Right lobe of liver (tissue), 6 donors: ENCODE measurements at places on chromosomes 4 and X. TPM values are rescaled to one million over a fixed set of nuclear protein-coding genes. Genes with fewer than 3 reads are reported as not detected.

PLP1 gene
- total RNA-seq, result 0.61 TPM

UGT2B7 gene
- 90.3 TPM for total RNA-seq

DNA sequence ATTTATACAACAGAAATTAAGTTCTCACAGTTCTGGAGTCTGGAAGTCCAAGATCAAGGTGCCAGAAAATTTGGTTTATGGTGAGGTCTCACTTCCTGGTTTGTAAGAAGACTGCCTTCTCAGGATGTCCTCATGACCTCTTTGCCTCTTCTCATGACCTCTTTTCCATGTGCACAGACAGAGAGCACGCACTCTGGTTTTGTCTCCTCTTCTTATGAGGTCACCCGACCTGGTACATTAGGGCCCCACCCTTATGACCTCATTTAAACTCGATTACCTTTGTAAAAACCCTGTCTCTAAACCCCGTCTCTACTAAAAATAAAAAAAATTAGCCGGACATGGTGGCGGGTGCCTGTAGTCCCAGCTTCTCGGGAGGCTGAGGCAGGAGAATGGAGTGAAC, 155.9 kb downstream of the KIT start:
- no peak overlapping the region for H3K4me3 ChIP-seq
- no peaks in the 10 kb centered on the region for H3K4me1 ChIP-seq
- DNase-seq, result no peak

DNA sequence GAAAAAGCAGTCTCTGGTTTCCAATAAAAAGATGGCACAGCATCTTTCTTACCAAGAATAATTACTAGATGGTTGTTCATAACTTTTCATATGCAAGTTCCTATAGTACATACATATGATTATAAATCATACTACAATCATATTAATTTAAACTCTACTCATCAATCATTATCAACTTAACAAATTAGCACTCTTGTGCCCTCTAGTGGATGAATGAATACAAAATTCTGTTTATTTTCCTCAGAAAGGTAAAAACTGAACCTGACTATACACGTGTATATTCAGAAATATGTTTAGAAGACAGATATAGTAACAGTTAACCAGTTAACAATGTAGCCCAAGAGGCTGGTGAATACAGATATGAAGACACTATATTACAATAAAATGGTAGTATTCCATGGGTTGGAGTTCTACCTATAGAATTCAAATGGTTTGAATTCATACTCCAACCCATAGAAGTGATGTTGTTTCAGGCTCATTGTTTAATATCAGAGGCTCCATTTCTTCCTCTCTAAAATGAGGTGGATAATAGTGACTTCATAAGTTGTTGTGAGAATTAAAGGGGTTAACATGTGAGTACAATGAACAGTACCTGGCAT, 100.0 kb downstream of the ADAMTS3 start:
- H3K4me1 ChIP-seq, result no peaks in the 10 kb centered on the region
- no peaks in the 10 kb centered on the region for H3K27me3 ChIP-seq
- DNase-seq, result no peak
- no peaks in the 10 kb centered on the region for H3K36me3 ChIP-seq
- no peak overlapping the region for H3K4me3 ChIP-seq

DNA sequence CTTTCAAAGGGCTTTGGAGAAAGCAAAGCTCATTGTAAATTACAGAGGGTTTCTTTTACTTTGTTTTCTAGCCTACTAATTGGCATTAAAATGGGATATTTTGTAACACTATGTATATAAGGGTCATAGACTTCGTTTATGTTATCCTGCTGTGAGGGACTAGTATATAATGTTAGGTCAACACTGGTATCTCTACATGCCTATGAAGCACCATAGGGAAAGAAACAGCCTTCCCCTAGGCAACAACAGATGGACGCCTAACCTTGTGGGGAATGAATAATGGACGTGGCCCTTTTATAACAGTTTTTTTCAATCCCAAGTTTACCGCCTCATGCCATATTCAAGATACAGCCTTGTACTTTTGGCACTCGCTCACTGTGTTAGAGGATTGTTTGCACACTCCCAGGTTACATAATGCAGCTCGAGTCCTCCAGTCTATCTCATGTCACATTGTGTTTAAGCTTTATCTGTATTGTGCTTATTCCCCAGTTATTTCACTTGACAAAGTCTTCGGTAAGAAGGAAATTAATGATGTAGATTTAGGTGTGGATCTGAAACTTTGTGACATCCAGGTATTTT, 711.0 kb downstream of the RPA4 start:
- no peaks in the 10 kb centered on the region for H3K36me3 ChIP-seq
- no peaks in the 10 kb centered on the region for H3K27me3 ChIP-seq
- H3K4me3 ChIP-seq, result no peak overlapping the region
- H3K27ac ChIP-seq, result no peak overlapping the region
- DNase-seq, result peak; percentile 41
